ENCODE measurements at places on chromosomes 6 and 20.

GRCh38 chr6:26025047-26025893 lies 62.0 kb upstream of the HFE start:
- DNase-seq = no peak

GRCh38 chr20:10578607-10579006 lies 95.2 kb downstream of the JAG1 start:
- DNase-seq = no peak

- no peak for DNase-seq
Observed at GRCh38 chr6:137827411-137827940, 39.6 kb upstream of the TNFAIP3 start.

- no peak for DNase-seq
Observed at GRCh38 chr6:75102301-75102700, 103.6 kb downstream of the COL12A1 start.

DNA sequence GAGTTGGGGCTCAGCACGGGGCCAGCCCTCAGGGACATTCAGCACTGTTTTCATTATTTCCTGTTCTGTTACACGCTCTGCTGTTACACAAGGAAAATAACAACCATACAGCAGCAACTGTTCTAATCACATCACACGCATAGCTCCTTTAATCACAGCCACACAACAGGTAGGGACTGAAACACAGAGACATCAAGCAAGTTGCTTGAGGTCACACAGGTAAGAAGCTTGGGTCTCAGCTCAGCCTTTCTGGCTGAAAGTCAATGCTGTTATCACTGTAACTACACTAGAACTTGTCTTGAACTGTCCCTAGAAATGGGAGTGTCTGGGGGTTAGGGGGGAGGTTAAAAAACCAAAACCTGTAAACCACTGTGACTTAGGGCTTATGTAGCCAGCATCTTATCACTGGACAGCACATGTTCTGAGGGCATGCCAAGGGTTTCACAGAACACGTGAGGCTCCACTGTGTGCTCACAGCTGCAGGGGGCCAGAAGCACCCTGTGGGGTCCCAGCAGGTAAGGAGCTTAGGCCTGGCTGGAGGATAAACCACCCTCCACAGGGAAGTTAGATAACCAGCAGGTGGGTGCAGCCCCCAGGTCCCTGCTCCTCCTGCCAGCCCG lies 146.0 kb downstream of the EYA2 start:
- no peak for DNase-seq

DNA sequence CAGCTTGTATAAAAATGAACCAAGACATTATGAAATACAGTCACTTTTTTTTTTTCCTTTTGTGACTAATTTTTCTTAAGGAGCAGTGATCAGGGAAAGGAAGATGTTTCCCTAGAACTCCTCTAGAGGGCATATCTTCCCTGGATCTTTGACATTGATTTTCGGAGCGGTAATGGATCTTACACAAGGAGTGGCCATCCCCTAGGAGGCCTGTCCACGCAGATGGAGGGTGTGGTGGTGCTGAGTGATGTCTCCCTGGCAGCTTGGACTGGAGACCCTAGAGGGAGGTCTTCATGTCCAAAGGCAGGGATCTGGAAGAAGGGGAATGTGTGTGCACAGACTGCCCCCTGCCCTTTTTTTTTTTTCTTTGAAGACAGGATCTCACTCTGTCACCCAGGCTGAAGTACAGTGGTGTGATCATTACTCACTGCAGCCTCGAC lies 7.0 kb upstream of the KIFC1 start:
- DNase-seq = no peak

- no peak for DNase-seq
Observed at GRCh38 chr6:43334466-43335095, 26.0 kb upstream of the CRIP3 start.

DNA sequence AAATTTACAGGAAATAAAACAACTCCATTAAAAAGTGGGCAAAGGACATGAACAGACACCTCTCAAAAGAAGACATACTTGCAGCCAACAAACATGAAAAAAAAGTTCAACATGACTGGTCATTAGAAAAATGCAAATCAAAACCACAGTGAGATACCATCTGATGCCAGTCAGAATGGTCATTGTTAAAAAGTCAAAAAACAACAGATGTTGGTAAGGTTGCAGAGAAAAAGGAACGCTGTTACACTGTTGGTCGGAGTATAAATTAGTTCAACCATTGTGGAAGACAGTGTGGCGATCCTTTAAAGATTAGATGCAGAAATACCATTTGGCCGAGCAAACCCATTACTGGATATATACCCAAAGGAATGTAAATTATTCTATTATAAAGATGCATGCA lies 858.0 kb upstream of the FLRT3 start:
- no peak for DNase-seq

- no peak for DNase-seq
Observed at GRCh38 chr6:106287215-106287614, 38.3 kb downstream of the ATG5 start.

DNA sequence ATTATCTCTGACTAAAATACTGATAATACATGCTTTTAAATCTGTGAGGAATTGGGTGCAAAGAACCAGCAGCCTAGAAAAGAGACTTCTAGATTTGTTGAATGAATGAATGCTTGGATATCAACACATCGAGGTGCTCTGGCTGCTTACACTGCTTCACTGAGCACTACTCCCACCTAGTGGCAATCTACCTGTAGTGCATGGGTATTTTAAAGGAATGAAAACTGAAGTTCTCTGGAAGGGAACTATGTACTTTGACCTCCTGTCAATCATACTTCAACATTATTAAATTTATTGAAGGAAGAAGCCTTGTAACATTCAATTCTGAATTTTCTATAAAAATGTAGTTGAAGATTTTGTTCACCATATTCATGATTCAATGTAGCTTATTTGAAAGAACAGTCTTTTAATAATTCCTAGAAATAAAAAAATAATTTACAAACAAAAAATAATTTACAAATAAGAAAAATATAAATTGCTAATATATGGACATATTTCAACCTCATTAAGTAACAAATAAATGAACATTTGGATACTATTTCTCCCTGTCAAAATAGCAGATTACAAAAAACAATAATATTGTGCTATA lies 111.2 kb upstream of the MMS22L start:
- DNase-seq = peak; percentile 51

GRCh38 chr6:109406196-109406595 lies 23.9 kb upstream of the CD164 start:
- DNase-seq = no peak

DNA sequence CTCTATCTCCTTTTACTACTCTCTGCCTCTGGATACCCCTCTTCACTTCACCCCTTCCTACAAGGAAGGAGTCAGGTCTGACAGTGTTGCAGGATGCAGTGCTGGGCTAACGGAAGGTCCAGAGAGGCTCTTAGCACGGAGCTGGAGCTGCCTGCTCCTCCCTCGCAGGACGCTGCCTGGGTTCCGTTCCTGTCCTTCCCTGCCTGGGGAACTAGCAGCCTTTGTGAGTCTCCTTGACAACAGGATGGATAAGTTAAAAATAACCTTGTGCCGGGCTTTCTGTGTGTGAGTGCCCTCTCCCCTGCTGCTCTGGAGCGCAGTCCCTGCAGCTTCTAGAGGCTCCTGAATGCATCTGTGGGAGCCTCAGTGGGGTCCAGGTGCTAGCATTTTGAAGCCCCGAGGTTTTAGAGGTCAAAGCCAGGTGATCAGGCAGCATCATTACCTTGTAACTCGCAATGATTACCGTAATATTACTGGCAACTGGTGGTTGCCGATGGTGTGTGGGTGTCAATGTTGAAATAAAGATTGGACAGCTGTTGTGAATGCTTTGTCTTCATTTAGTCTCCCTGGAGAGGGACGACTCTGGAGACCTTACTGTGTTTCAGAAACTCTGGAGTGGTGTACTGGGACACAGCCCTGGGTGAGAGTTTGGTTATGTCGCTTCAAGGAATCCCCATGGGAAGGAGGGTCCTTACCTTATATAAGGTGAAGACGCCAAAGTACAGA lies 44.4 kb downstream of the CDS2 start:
- DNase-seq = no peak

- no peak for DNase-seq
Observed at GRCh38 chr6:77173472-77174074, 289.7 kb downstream of the HTR1B start.

- DNase-seq = no peak
Observed at GRCh38 chr20:62258499-62259293, 20.4 kb downstream of the OSBPL2 start.

GRCh38 chr6:28880894-28881780 lies 42.6 kb downstream of the TRIM27 start:
- peak; percentile 83 for DNase-seq

GRCh38 chr6:94894300-94894699 lies 683.0 kb upstream of the MANEA start:
- no peak for DNase-seq

- DNase-seq = peak; percentile 59
Observed at GRCh38 chr6:16420715-16421461, 182.5 kb downstream of the GMPR start.

- peak; percentile 20 for DNase-seq
Observed at GRCh38 chr6:149128489-149129145, 188.9 kb upstream of the TAB2 start.

DNA sequence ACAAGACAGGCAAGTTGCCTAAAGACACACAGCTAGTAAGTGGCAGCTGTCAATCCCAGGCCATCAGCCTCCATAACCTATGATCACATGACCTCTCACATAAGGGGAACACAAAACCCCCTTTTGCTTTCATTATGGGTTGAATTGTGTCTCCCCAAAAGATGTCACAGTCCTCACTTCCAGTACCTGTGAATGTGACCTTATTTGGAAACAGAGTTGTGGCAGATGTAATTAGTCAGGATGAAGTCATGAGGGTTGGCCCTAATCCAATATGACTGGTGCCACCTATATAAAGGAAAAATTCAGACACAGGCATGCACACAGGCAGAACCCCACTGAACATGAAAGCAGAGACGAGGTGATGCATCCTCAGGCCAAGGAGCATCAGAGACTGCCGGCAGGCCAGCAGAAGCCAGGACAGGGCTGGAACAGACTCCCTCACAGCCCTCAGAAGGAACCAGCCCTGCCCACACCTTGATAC lies 33.6 kb downstream of the GFOD1 start:
- peak; percentile 69 for DNase-seq

DNA sequence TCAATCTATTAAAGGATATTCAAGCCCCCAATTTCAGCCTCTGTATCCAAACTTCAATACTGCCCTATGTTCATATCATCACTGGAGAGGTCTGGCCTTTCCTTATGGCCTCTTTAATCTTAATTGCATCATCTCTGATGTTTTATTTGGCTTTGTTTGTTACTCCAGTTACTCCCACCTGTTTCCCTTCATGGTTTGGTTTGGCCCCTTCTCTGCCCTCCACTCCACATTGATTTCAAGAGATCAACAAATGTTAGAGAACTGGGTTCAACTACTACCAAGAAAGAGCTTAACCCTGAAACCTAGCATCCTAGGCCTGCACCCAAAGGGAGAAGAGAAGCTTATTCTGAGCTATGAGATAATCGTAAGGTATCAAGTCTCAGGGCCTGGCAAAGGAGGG lies 221.6 kb downstream of the LAMA2 start:
- DNase-seq = no peak

DNA sequence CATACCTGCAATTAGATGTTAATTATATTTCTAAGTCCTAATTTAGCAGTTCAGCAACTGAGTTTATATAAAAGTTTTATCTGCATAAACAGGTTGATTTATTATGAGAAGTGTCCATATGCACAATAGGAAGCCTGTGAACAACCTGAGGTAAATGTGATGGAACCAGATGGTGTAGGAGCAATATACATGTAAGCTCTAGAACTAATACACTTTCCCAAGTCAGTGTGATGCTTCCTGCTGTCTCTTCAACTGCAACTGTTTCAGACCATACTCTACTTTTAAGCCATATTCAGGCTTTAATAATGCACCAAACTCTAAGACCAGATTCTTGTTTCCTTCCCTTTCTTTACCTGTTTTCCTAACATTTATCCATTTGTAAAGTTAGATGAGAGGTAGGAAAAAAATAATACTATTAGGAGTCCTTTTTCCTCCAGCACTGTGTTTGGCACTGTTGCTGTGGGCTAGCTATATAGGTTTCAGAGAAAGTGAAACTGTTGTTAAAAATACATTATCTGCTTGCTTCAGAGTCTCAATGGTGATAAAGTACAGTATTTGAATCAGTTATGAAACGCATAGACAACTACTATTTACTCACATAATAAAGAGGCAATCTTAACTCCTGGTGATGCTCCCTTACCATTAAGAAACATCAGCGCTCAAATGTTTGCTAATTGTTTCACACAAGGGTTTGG lies 1009.3 kb downstream of the GRIK2 start:
- DNase-seq = no peak

DNA sequence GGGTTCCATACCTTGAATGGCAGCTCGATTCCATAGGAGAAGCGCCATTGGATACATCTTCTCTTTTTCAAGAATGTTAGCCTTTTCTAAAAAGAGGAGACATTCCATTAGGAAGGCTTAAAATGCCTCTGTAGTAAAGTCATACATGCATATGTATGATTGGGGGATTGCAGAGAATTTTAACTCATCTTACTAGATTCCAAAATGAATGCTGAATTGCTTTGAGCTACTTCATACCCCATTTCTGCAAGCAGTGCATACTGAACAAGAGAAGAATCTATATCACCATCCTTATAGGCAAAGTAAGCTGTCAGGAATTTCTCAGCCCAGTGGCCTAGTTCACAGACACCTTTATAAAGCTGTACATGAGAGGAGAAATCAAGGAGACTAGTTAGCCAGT lies 80.3 kb downstream of the NDUFAF5 start:
- no peak for DNase-seq

DNA sequence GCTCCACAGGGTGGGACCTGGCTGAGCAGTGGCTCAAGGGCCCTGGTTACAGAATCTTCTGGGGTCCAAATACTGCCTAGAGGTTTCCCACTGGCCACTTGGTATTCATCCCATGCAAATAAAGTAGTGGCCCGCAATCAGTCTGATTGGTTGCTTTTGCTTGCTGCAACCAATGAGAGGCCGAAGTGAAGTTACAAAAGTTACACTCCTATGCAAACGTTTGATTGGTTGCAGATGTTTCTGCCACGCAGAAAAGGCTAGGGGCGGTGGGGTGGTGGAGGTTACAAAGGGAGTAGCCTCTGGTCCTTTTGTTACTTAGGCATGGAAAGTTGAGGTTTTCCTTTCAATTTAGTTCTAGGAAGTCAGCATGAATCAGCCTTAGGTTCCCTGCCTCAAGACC lies 3.6 kb upstream of the NHLRC1 start:
- no peak for DNase-seq

GRCh38 chr6:169587975-169588374 lies 113.9 kb downstream of the WDR27 start:
- DNase-seq = no peak

- DNase-seq = no peak
Observed at GRCh38 chr6:81977486-81977885, 225.0 kb upstream of the TENT5A start.

DNA sequence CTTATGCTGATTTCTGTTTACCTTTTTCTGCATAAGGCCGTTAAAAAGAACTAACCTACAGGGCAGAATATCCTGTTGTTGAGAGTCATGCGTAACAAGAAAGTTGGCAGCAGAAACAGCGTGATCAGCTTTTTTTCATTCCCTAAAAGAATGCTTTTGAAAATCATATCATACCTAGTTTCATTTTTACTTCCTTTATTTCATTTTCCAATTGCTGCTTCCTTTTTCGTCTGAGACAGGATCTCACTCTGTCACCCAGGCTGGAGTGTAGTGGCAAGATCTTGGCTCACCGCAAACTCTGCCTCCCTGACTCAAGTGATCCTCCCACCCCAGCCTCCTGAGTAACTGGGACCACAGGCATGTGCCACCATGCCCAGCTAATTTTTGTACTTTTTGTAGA lies 4.1 kb downstream of the CALHM6 start:
- DNase-seq = no peak

GRCh38 chr6:11179419-11180202 lies 52.9 kb downstream of the NEDD9 start:
- DNase-seq = no peak

All from activated CD4-positive, alpha-beta T cell treated with anti-CD3 and anti-CD28 coated beads for 48 hours (primary cell).